Keratinocyte (primary cell): ENCODE measurements at places on chromosomes 5 and 9.
A peak's percentile ranks its signal among the peaks of the same experiment; 100 is the strongest.

DNA sequence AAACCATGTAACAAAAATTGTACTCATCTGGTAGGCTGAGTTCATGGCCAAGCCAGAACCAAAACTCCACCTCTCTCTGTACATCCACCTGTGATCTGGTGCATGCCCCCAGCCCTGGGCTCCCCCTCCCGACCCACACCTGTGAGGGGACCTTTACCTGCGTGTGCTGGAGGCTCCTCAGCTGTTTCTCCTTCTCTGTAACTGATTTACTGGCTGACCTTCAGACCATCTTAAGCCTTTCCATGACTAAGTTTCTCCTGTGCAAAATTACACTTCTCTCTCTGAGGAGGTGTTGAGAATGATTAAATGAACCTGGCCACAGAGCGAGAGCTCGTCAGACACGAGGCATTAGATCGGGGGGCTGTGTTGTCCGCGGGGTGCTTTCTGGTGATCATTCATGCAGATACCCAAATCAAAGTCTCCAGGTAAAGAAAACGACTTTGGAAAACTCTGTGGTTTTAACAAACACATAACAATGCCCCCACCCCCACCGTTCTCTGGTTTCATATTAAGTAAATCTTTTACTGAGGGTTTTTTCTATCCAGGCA lies 136.4 kb downstream of the SEMA5A start:
- no peak for DNase-seq

DNA sequence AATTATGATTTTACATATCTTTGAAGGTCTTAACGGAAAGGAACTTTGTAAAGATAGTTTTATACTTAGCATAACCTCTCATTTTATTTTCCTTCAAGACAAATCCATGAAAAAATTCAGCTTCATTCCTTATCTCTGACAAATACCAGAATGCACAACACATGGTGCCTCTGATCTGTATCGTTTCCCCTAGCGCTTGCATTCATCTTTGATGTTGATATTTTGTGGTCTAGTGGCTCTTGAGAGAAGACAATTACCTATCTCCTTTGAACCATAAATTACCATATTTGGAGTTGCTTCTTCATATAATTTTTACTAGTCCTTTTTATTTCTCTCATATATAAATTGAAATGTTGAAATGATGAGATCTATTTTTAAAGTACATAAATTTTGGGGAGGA lies 551.3 kb downstream of the PDE4D start:
- DNase-seq = no peak

DNA sequence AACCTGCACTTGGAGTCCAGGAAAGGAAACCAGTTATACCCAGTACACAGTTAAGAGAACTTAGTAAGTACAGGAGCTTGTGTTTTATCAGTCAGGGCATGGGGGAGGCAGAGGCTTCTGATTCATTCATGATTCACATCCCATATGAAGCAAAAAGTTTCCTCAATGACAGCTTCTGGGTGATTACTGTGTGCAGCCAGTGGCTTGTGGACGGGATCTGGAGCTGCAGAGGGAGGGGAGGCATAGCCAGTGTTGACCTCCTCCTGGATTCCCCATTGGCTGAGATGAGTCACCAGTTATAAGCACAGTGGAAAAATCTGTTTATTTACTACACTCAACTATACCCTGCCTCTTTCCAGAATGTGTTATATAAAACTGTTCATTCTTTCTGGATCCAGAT lies 17.7 kb downstream of the IL31RA start:
- DNase-seq = peak; percentile 93

GRCh38 chr5:96881511-96882115 lies 5.3 kb downstream of the ERAP2 start:
- DNase-seq = no peak

GRCh38 chr5:27830546-27830945 lies 792.2 kb upstream of the CDH9 start:
- no peak for DNase-seq

- no peak for DNase-seq
Measured at GRCh38 chr5:165620394-165620793, 2115.0 kb downstream of the MAT2B start.

GRCh38 chr5:65364907-65365306 lies 116.8 kb downstream of the ADAMTS6 start:
- no peak for DNase-seq

DNA sequence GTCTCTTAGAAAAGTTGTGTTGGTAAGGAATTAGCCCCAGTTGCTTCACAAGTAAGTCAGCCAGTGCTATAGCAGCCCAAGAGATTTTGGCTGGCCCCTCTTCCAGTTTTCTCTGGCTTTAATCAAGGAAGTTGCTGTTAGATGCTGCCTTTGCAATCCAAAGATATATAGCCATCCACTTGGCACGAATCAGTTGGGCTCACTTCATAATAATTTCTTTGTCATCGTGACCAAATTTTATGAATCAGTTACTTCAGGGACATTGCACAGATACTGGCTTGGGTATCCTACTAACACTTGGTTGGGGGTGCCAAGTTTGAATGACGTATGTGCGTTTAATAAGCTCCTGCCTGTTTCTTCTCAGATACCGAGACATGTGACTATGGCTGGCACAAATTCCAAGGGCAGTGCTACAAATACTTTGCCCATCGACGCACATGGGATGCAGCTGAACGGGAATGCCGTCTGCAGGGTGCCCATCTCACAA lies 81.5 kb downstream of the VCAN start:
- DNase-seq = no peak

DNA sequence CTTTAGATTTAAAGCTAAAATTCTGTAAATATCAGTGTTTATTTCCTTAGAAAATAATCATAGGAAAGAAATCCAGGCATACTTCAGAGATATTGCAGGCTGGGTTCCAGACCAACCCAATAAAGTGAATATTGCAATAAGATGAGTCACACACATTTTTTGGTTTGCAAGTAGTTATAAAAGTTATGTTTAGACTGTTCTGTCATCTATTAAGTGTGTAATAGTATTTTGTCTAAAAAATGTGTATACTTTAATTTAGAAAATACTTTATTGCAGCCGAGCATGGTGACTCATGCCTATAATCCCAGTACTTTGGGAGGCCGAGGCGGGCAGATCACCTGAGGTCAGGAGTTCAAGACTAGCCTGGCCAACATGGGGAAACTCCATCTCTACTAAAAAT lies 6.9 kb upstream of the RIC1 start:
- DNase-seq = no peak

DNA sequence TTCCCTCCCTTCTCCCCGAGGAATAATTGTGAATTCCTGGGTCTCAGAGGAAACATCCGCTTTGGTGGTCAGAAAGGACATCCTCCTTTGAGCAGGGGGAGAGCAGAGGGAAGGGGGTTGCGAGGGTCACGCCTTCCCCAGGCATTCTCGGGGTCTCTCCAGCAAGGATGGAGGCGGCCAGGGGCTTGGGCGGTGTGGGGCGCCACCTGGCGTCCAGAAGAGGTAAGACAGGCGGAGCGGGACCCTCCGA lies 129.1 kb downstream of the KCNIP1 start:
- no peak for DNase-seq

GRCh38 chr5:80713631-80714030 lies 58.8 kb upstream of the DHFR start:
- no peak for DNase-seq

GRCh38 chr5:80753712-80754111 lies 98.9 kb upstream of the DHFR start:
- DNase-seq = no peak

DNA sequence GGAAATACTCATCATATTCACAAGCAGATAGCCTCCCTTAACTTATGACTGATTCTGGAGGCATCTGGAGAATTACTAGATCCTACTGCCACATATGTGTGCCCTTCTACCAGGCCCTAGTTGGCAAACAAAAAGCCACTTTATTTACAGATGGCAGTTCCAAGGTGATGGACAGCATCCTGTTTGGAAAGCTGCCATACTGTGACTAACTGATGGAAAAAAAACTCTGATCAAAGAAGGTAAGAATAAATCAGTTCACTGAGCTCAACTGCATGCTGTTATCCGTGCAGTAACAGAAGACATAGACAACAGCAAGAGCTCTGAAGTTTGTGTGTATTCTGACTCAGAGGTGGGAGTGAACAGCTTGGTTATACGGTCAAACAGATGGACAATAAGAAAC lies 279.8 kb upstream of the POU5F2 start:
- no peak for DNase-seq

DNA sequence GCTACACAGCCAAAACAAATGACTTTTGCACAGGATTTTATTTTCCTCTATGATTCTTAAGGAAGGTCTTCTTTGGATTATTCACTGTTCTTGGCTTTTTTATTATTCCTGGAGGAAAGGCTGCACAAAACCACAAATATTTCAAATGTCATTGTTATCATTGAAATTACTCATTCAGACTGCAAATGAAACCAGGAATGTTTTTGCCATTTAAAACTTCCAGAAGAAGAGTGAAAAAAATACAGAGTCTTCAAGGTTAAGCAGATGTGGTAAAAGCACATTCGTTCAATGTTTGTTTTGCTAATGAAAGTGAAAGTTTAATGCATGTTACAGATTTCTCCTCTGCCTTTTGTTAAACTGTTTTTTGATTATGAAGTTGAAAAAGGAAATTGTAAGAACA lies 238.2 kb downstream of the TLE4 start:
- DNase-seq = no peak

DNA sequence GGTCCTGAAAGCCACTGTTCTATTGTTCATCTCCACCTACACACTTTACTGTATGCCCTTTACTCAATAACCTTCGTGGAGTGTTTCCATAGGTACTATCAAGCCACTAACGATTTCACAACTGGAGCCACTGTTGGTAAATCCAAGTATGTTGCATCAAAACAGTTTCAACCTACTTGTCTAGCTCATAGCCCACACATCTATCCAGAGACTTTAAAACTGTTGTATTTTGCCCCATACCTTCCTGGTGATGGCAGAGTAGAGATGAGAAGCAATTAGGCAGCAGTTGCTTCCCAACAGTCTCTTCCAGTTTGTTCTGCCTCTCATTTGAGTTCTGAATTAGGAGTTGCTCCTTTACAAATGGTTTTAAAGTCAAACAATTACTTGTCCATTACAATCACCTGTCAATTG lies 607 bp downstream of the FAXDC2 start:
- no peak for DNase-seq

GRCh38 chr5:179313849-179314521 lies 31.3 kb downstream of the ADAMTS2 start:
- no peak for DNase-seq

- DNase-seq = no peak
Measured at GRCh38 chr5:85030316-85031084, 645.8 kb upstream of the EDIL3 start.

GRCh38 chr5:103847060-103847459 lies 284.5 kb upstream of the NUDT12 start:
- peak; percentile 15 for DNase-seq

DNA sequence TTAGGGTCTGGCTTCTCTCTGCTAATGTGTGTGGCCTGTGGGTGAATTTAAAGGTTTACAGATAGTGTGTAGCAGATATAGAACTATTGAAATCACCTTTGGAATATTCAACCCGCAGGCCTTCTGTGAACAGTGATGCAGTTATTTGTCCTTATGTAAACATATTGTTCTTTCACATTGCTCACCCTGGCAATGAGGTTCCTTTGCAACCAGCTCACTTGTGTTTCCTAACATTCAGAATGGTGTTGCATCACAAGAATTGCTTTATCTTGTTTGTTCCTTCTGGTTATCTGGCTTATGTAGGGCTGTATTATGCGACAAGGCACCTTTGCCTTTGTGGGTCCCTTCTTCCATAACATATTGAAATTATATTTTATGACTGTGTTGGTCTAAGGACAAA lies 370.3 kb downstream of the NNT start:
- DNase-seq = no peak

- no peak for DNase-seq
Measured at GRCh38 chr5:169190849-169191248, 110.1 kb downstream of the SLIT3 start.

DNA sequence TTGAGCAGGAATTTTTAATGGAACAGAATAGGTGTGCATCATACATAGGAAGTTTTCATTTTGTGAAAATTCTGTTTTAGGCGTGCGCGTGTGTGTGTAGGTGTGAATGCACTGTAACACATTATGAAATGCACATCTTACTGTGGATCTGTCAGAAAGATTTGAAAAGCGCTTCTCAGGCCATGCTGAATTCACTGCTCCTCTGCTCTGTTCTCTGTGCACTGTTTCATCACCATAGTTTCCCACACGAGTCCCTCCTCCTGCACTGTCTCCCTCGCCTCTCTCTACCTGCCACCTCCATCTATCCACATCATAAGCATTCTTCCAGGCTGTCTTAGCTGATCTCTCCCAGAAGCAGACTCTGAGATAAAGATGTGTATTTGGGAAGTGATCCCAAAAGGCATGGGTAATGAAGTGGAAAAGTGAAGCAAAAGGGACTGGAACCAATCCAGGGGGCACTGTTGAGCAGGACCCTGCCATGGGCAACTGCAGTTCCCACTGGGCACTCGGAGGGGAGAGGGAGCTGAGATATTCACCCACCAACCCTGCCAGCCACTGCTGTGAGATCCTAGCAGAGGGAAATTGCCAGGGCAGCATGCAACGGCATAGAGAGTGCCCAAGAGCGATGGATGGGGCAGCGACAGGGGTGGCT lies 65.9 kb downstream of the GABBR2 start:
- no peak for DNase-seq

GRCh38 chr9:107276966-107277710 lies 5.9 kb upstream of the RAD23B start:
- no peak for DNase-seq

- DNase-seq = peak; percentile 98
Measured at GRCh38 chr9:94783102-94783682, 56.7 kb downstream of the AOPEP start.

GRCh38 chr9:130042406-130042884 lies 544 bp downstream of the FNBP1 start:
- DNase-seq = no peak

GRCh38 chr5:55037046-55037771 lies 13.2 kb downstream of the GZMK start:
- DNase-seq = no peak

DNA sequence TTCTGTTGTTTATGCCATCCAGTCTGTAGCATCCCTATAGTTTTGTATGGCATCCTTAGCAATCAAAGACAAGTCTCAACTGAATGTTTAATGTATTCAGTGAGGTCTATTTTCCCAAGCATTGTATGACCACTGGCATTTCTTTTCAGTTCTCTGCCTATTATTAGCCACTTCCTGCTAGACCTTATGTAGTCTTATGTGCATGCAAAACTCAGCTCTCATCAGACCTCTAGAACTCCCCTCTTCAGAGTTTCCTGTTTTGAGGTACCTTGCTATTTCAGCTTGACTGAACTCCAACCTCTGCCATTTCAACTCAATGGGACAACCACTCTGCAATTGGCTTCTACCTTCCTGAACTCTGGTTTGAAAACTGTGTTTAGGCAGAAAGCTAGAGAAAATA lies 113.2 kb downstream of the SLC25A46 start:
- DNase-seq = no peak

DNA sequence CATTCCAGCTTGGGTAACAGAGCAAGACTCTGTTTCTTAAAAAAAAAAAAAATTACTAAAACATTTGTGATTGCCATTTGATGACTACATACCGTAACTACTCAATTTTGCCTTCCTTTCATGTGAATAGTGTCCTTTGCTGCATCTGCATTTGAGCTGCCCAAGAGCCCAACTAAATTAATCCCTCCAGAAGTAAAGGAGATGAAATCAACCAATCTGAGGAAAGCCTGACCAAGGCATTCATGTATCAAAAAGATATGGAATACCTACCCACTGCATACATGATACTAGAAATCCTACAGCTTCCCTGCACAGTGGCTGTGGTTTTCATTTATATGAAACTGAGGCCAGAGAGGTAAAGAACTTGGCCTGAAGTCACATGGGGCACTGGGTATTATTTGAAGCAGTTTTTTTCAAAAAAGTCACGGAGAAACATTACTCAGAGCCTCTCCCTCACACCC lies 177.5 kb downstream of the AOPEP start:
- DNase-seq = no peak
